NCI-H2029 (cell line): ENCODE measurements at places on chromosomes 7 and 10.
A peak's percentile ranks its signal among the peaks of the same experiment; 100 is the strongest.

GRCh38 chr7:142313528-142313927, 55.7 kb upstream of the PRSS58 start:
- no peak for DNase-seq

GRCh38 chr10:70281609-70282008, 2.2 kb downstream of the NPFFR1 start:
- no peak for DNase-seq

DNA sequence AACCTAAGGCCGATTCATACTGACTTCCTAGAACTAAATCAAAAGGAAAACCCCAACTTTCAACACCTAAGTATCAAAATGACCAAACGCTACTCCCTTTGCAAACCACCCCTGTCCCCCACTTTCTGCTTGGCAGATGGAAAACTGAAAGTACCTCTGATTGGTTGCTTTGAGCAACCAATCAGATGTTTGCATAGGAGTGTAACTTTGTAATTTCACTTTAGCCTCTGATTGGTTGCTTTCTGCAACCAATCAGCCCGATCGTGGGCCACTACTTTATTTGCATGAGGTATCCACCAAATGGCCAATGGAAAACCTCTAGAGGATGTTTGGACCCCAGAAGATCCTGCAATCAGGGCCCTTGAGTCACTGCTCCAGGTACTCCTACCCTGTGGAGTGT, 12.3 kb upstream of the SNX10 start:
- no peak for DNase-seq

DNA sequence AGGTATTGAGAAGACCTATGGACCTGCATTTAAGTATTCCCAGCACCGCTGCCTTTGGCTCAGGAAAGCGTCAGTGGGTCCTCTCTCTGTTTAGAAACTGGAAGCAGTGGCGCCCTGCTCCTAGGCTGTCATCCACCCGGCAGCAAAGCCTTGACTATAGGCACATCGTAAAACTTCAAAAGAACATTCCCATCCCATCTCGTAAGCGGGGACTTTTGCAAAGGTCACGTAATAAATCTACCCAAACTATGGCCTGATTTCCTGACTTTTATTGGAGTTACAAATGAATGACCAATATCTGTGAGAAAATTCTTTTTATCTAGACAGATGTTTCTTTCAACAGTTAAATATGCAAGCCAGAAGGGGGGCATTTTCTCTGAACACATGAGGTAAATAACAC, 115.8 kb upstream of the TCERG1L start:
- no peak for DNase-seq

DNA sequence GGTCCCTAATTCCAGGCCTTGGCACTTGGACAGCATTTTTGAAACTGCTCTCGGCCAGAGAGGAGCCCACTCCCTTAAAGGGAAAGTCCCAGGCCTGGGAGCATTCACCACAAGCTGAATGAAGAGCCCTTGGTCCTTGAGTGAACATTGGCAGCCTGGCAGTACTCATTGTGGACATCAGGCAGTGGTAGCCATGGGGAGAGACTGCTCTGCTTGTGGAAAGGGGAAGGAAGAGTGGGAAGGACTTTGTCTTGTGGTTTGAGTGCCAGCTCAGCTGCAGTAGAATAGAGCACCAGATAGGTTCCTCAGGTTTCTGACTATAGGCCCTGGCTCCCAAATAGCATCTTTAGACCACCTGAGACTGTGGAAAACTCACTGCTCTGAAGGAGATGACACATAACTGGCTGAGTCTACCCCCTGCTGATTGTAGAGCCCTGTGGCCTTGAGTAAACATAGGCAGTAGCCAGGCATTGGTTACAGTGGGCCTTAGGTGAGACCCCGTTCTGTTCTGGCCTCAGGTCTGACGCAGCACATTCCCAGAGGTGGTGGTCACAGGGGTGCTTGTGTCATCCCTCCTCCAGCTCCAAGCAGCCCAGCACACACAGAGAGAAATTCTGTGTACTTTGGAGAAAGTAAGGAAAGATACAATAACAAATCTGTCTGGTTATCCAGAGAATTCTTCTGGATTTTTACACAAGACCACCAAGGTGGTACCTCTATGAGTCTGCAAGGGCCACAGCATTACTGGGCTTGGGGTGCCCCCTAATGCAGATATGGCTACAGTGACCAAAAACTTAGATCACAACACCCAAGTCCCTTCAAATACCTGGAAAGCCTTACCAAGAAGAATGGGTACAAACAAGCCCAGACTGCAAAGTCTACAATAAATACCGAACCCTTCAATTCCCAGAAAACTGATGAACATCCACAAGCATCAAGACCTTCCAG, 153.8 kb downstream of the GNAI1 start:
- DNase-seq = no peak

DNA sequence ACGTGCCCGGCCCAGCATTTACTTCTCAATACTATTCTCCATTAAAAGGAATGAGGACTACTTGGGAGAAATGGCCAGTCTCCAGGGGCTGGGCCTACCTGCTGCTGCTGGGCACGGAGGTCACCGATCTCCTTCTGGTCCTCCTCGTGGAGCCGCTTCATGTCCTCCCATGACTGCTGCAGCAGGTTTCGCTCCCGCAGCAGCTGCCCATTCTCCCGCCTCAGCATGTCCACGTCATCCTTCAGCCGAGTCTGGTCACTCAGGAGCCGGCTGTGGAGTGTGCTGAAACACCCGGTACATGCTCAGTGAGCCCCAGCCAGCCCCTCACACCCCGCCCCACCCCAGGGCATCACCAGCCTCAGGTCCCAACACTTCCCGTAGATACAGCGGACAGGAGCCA, 73.3 kb downstream of the DLG5 start:
- DNase-seq = no peak

DNA sequence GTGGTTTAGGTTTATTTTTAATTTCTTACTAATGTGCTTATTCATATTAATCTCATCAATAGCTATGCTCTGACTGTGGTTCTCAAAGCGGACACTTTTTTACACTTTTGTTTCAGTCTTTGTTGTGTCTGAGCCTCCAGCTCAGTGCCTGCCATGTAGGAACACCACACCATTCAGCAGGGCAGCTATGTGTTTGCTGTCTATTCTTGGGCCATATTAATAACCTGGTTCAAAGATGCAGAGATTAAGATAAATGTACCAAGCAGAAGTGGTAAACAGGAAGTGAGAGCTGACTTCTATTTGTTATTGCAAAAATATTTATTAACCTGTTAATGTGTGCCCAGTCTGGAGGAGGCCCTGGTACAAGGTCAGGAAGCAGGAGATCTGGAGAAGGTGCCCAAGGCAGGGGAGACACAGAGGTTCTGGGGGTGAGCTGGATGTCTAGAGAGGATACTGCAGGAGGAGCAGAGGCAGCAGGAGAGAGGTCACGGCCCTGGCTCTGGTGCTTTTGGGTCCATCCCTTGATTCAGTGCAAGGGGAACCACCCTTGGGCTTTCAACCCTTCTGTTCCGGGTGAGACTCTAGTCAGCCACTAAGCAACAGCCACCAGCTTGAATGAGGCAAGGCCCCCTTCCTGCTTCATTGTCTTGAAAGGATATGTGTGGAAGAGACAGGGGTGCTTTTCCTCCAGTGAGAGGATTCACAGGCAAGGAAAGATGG, 1.9 kb downstream of the TBXAS1 start:
- DNase-seq = no peak

- peak; percentile 1 for DNase-seq
Observed at GRCh38 chr7:29126804-29127203, 19.5 kb downstream of the CPVL start.

GRCh38 chr7:137801003-137801402, 45.8 kb downstream of the DGKI start:
- DNase-seq = no peak

- no peak for DNase-seq
Observed at GRCh38 chr7:102849079-102849478, 63.7 kb upstream of the LRRC17 start.

GRCh38 chr10:131444862-131445461, 133.4 kb upstream of the TCERG1L start:
- DNase-seq = no peak

DNA sequence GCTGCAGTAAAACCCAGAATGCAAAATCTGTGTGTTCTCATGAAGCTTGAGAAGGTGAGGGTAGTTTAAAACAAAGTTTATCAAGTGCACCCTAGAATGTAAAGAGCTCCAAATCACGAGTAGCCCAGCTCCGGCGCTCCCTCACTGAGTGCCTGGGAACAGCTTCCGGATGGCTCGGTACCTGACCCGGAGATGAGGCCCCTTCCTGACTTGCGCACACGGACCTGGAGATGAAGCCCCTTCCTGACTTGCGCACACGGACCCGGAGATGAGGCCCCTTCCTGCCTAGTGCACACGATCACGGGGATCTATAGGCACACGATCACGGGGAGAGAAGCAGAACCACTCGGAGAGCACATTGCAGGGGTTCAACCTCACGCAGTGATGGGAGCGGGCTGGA, 322.1 kb upstream of the RNF32 start:
- no peak for DNase-seq

- DNase-seq = no peak
Observed at GRCh38 chr10:99233000-99233688, 2.5 kb downstream of the HPSE2 start.

DNA sequence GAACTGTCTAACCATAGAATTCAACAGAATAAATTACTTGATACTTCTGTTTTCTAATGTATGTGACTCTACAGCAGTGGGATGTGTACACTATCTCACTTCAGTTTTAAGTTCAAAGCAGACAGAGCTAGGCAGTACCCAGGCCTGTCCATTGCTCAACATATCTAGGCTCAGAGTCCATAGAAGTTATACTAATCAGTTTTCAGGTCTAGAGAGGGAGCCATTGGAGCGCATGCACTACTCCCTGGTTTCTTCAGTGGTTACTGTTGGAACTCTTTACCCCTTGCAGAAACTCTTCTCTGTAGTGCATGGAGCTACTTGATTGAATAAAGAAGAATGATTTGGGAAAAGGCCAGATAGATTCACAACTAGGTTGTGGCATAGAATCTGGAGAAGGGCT, 4.4 kb downstream of the CD36 start:
- no peak for DNase-seq

DNA sequence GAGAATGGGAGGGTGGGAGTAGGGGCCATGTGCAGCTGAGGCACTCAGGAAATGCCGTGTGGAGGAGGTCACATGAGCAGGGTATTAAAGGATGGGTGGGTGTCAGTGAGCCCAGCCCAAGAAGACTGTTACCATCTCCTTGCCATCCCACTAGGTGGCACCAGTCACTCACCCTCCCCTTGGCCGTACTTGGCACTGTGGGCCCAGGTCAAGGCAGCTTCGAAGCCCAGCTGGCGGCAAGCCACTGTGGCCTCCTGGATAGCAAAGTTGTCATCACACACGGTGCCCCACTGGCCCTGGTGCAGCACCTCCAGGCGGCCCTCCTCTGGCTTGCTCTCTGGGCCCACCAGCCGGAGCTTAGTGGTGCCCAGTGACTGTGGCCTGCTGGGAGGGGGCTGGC, 5.4 kb downstream of the LOXL4 start:
- peak; percentile 36 for DNase-seq

- no peak for DNase-seq
Observed at GRCh38 chr7:28456044-28456443, 43.7 kb downstream of the CREB5 start.

GRCh38 chr7:28626624-28627262, 214.4 kb downstream of the CREB5 start:
- DNase-seq = no peak

GRCh38 chr10:123621916-123622315, 44.2 kb upstream of the GPR26 start:
- DNase-seq = no peak

DNA sequence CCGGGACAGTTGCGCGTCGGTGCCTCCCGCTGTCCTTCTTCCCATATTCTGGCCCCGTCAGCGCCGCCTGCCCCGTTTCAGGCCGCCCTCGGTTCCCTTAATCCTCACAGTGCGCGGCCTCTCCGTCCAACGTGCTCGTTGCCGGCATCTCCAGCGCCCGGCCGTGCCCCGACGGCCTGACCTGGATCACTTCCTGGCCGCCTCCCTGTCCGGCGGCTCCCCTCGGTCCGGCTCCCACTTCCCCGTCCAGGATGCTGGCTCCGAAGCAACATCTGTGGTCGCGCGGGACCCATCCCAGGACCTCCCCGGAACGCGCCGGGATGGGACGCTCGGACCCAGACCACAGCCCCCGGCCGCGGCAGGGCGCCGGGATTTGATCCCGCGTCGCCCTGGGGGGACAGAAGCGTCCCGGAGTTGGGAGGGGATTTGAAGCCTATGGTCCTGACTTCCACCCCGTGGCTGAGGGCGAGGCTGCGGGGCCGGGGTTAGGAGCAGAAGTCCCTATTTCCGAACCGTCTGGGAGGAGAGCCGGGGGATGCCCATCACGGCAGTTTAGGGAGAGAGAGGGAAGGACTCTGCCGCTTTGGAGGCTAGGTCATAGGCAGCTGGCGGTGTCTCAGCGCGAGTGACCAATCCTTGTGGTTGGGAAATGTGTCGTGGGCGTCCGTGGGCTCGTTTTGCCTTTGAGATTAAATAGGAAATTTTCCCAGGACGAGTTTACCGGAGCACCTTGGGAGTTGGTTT, 53.8 kb downstream of the KCTD7 start:
- DNase-seq = no peak

- no peak for DNase-seq
Observed at GRCh38 chr7:27129729-27130539, 623 bp downstream of the HOXA4 start.

DNA sequence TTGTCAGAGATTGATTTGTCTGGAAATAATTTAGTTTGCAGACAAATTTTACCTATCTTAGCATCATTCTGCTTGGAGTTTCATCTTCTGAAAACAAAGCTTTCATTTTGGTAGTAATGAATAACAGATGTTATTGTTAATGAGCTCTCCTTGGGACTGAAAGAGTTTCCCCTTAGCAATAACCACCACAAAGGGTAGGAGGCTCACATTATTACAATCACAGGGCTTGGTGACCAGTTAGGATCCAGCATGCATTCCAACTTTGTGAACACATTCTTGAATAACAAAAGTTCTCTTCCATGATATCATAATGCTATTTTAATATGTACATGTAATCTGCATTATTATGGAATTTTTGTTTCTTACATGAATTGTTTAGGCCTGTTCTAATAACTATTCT, 148.8 kb upstream of the VWC2 start:
- no peak for DNase-seq

GRCh38 chr7:131970602-131971001, 414.2 kb upstream of the PODXL start:
- DNase-seq = no peak

DNA sequence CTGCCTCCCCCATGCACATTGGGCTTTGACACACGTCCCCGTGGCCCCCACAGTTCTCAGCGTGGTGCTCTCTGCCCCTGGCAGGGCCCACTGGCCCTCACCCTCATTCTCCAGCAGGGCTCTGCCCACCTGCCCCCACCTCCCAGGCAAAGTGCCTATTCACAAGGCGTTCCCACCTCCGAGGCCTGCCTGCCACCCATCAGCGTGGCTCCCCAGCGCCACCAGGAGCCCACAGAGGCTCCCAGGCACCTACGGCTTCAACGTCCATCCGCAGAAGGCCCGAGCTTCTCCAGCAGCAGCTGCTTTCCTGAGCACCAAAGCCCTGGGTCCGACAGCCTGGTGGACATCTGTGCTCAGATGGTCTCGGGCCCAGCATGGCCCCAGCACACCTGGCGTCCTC, 211.8 kb upstream of the PPP2R2D start:
- no peak for DNase-seq
